ENCODE measurements at places on chromosomes 4 and X.

DNA sequence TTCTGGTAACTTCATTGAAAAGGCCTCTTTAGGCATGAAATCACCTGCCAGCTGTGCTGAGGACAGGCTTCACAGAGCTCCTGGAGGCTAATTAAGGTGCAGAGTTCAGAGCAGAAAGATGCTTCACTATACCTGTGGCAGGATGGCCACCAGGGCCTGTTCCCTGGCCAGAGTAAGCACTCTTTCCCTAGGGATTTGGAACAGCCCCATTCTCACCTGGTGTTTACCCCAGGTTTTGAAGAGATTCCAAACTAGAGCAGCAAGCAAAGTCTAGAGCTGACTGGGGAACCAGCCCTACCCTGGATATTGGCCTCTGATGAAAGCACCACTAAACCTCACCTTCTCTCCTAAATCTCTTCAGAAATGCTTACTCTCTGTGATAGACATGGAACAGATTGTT lies 148.8 kb downstream of the PDE5A start:
- no peak for DNase-seq

- DNase-seq: no peak
Measured at GRCh38 chr4:8355306-8355705, 85.2 kb downstream of the ACOX3 start.

DNA sequence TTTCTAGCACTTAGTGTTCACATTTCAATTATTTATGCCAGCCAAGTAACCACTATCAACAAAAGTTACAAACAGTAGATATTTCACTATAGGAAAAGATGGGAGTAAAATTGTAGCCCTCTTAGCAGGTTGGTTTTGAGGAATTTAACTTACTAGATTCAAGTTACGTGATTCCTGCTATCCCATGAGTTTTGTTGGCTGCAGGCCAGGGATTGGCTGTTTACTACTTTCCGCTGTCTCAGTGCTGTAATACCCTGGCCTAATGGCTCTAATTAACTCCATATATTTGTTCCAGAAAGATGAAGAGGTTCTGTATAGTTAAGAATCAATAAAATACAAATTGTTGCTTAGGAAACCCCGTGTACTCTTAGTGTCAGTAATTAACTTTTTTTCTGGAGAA lies 55.5 kb upstream of the MAGED1 start:
- no peak for DNase-seq

GRCh38 chr4:189809839-189810238 lies 130.8 kb upstream of the FRG1 start:
- DNase-seq: no peak

DNA sequence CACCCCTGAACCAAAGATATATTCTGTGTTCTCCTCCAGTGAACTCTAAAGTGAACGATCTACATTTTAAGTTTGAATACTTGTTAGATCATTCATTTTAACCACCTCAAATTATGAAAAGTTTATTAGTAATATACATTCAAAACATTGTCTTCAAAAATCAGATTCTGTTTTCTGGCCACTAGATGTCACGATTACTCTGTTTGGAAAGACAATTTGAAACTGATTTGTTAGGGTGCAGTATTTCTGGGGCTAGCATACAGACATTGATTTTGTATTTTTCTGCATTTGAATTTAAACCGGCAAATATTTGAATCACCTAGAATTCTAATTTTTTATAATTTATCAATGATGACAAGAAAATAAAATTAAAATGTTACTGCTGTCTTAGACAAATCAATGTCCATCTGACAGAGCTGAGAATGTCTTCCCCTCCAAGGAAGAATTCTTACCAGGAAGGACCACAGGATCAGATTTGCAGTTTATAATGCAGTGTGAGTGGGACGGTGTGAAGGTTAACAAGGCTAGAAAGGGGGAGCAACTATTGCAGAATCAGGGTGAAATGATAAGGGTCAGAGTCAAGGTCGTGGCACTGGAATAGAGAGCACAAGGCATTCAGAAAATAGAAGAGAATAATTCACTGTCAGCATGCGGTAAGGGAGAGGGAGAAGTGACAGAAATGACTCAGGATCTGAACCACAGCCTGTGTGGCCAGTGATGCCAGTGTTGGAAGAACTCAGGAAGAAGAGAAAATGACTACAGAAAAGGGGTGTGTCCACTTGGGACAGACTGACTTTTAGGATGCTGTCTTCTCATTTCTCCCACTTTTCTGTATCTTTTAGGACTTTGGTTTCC lies 91.6 kb downstream of the ANXA10 start:
- DNase-seq: peak; percentile 58

DNA sequence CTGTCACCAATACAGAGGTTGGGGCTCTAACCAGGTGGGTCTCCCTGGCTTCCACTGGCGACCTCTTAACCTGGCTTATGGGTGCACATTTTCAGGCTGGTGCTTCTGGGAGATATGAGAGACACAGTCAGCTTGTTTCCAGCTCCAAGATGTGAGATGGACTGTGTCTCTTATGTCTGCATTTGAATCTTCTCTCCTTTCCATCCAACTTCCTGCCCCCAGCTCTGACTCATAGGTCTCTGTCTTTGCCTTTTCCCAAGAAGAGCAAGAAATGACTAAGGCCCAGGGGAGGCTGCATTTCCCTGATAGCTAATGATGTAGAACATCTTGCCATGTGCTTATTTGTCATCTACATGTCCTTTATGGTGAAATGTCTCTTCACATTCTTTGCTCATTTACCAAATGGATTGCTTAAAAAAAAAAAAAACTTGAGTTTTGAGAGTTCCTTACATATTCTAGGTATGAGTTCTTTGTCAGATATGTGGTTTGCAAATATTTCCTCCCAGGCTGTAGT lies 3.2 kb upstream of the UXT start:
- DNase-seq: peak; percentile 61

DNA sequence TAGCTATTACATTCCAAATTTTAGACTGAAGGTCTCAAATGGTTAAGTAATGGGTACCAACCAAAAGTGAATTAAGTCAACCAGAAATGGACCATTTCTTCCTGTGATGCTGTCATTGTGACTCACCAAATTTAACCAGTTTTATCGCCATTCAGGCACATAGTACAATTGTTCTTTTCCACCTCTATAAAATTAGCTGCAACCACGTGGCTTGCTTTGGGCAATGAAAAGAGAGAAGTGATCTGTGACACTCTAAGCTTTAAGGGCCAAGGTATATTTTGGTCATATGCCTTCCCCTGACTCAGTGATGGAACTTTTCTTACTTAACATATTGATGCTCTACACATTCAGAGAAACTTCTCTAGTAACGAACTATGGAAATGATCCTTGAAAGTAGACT lies 20.3 kb upstream of the PHF8 start:
- DNase-seq: no peak

DNA sequence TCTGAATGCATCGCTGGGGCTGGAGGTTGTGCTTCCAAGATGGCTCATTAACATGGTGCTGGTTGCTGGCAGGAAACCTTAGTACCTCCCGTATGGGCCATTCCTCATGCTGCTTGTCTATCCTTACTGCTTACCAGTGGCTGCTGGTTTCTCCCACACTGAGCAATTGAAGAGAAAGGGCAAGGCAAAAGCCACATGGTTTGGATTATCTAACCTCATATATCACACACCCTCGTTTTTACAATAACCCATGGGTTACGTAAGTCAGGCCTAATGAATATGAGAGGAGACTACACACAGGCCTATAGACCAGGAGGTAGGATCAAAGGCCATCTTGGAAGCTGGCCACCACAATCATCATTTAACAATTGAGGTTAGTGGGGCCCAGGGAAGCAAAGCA lies 141.8 kb upstream of the EDNRA start:
- no peak for DNase-seq

GRCh38 chrX:119996600-119997524 lies 53.3 kb upstream of the NKAP start:
- no peak for DNase-seq

GRCh38 chrX:105191878-105192277 lies 28.6 kb downstream of the TEX13A start:
- DNase-seq: peak; percentile 15

DNA sequence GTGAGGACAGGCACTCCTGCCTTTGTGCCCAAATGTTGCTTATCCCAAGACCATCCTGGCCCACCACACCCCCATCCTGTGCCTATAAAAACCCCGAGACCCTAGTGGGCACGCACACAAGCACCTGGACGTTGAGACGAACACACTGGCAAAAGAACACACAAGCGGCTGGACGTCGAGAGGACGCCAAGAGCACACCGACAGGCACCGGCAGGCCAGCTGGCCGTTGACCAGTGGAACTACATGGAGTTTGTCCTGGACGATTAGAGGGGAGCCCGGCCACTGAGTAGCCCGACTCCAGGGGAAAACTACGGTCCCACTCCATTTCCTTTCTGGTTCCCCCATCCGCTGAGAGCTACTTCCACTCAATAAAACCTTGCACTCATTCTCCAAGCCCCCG lies 301.7 kb downstream of the PCDH10 start:
- DNase-seq: no peak

GRCh38 chr4:87052615-87053014 lies 117.8 kb downstream of the AFF1 start:
- DNase-seq: no peak

DNA sequence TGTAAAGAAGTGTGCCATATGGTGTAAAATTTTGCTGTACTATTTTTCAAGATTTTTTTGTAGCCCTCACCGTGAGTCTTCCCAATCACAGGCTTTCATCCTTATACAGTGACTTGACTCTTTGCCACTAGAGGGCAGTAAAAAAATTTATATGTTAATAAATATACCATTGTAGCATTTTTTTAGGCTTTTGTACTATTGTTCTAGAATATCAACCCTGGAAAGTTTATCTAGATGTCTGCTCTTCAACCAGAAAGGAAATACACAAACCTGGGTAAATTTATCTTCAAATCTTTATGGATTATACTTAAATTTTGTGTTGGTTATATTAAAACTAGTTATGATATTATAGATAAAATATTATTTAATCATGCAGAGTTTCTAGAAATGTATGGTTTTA lies 235.3 kb downstream of the TENM3 start:
- DNase-seq: peak; percentile 84

- no peak for DNase-seq
Measured at GRCh38 chrX:42020225-42020624, 96.9 kb upstream of the CASK start.

DNA sequence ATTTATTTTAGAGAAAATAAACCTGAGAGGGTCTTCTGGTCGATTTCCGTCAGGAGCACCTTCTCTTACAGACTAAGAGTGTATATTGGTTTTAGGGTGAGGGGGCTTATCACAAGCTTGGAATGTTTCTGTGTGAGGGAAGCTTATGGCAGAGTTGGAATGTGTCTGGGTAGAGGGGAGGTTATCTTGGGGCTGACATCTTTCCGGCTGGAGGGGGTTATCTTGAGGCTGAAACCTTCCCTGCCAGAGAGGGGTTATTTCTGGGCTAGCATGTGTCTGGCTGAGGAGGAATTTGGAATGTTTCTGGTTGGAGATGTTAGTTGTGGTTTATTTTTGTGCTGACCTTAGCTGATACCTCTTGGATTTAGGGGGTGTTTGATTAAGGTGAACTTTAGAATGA lies 1312.1 kb downstream of the ADGRL3 start:
- no peak for DNase-seq

Measured in hematopoietic multipotent progenitor cell treated with erythropoietin and hydrocortisone succinate and interleukin-3 and kit ligand, for 6 days (in vitro differentiated cells).